Nucleus accumbens (tissue), 56 donors: ENCODE measurements at places on chromosomes 6 and 20.

DNA sequence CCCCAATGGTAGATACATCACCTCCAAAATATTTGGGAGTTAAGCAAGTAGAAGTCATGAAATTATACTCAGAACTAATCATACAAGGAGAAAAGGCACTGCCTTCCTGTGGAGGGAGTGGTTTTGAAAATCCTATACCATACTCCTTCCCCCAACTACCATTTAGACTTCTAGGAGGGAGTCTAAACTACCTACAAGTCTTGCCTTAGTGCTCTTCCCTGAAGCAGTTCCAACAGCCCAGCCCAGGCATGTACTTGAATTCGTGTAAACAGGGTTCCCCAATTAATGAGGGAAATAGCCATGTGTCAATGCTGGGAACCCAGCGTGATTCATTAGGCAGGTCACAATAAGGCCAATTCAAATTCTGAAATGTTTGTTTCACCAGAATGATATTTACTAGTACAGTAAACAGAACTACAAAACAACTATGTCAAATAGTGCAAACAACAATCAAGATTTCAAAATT is 39.1 kb upstream of the SGK1 start:
- DNase-seq = no peak

GRCh38 chr6:85923013-85923430 is 280.3 kb upstream of the SYNCRIP start:
- no peak for DNase-seq

- DNase-seq = no peak
These were observed 495.5 kb upstream of the MAP3K7 start for GRCh38 chr6:91082311-91082832.

DNA sequence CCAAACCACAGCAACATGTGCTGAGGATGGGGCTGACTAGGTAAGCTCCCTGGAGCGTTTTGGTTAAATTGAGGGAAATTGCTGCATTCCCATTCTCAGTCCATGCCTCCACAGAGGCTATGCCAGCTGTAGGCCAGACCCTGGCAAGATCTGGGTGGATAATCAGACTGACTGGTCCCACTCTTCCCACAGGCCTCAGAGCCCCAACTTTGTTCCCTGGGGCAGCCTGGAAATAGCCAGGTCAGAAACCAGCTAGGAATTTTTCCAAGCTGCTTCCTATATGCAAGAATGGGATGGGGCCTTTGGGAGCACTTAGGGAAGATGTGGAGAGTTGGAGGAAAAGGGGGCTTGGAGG is 1.5 kb upstream of the VEGFA start:
- no peak for DNase-seq

DNA sequence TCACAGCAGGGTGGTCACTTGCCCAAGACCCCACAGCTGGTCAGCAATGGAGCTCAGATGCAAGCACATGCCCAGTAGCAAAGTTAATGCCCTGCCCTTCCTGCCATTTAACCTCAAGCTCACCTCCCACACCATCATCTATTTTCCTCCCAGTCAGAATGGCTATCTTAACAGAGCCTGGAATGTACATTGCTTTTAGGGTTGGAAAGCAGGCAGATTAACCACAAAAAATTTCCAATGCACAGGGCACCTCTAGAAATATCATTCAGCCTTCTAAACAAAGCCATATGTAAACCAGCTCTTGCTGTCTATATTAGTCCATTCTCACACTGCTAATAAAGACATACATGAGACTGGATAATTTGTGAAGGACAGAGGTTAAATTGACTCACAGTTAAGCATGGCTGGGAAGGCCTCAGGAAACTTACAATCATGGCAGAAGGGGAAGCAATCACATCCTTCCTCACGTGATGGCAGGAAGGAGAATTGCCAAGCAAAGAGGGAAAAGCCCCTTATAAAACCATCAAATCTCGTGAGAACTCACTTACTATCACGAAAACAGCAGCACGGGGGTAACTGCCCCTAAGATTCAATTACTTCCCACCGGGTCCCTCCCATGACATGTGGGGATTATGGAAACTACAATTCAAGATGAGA is 106.9 kb downstream of the FYN start:
- DNase-seq = no peak

GRCh38 chr20:6580486-6580885 is 187.0 kb upstream of the BMP2 start:
- DNase-seq = no peak

DNA sequence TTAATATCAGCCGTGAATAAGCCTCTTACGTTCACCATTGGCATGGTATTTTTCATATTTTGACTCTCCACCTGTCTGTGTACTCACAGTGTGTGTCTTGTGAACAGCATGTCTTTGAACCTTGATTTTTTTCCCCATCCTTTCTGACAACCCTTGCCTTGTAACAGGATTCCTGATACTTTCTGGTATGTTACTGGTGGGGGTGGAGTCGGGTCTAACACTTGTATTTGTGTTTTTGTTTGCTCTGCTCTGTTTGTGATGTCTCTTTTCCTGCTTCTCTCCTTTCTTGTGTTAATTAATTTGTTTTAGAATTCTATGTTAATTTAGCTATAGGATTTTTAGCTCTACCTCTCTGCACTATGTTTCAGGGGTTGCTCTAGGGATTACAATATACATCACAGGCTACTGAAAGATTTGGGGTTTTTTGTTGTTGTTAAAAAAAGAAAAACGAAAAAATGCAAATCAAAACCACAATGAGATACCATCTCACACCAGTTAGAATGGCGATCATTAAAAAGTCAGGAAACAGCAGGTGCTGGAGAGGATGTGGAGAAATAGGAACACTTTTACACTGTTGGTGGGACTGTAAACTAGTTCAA is 245.1 kb downstream of the CDH4 start:
- DNase-seq = no peak

DNA sequence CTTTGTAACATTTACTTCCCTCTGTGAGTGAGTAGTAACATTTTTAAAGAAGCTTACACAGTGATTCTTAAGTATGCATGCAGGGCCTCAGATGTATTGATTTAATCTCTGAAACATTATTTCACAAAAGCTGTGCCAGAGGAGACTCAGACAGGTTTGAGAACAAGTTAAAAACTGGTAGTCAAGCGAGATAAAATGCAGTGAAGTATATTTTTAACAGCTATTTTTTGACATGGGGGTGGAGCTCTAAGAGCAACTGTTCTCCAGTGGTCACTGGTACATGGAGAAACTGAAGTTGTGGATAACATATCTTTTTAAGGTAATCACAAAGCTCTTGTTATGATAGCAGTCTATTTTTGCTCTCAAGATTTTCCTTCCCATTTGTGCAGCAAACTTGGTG is 20.4 kb downstream of the DSTN start:
- DNase-seq = no peak

DNA sequence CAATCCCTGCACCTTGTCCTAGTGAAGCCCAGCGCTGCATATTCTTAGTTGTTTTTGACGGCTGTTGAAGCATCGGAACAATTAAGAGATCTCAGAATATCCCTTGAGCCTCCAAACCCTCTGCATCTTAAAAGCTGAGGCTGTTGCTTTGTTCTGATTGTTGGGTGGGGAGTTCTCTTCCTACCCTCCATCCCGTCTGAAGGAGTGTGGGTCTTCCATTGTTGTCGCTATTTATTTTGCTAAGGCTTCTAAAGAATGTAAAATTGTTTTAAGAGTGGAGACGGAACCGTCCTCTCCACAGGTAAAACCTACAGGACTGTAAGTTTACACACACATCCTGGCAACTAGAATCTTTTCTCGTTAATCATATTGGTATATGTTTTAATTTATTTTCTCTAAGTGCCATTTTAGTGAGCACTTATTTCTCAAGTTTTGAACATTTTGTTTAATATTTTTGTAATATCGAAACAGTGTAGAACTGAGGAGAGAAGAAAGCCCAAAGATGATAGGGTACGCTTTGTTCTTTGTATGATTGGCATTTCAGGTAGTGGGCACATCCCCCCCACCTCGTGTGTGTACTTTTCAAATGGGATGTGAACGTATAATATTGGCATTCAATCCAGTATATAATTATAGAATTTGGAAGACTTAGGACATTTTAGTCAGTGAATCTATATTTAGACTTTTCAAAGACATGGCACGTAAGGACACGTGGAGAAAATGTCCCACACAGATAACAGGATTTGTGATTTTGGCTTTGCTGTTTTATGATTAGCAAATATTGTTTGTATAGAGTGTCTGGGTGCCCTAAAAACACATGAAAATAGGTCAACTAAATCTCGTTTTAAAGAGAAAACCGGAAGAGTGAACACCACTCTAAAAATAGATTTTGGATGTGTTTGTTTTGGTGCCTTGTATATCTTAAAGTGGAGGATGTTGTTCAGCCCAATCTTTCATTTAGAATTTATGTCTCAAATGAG is 1.3 kb downstream of the RNF146 start:
- DNase-seq = no peak

DNA sequence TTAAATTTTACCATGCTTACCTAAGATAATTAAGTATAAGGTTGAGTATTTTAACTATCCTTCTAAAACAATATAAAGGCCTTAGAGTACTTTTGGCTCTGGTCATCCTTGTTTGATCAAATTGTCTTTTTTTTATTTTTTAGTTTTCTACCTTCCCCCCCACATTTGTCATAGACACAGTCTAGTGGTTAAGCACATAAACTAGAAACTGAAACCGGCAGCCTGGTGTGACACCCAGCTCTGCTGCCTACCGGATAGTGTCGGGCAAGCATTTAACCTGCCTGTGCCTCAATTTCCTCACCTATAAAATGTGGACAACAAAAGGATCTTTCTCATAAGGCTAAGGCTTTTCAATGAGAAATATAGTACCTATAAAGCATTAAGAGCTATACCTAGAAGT is 21.6 kb upstream of the TULP4 start:
- DNase-seq = no peak

DNA sequence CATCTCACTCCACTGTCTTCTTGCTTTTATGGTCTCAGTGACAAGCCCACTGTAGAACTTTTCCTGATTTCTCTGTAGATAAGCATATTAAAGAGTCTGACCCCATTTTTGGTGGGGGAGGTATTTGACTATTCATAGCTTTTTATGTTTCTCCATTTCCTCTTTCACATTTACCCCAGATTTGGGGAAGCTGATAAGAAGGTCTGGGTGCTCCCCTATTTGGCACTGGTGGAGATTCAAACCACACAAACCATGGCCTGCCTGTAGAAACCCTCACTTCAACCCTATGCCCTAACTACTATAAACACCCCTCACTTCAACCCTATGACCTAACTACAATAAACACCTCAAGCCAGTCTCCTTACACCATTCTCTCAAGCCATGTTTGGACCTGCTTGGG is 196.2 kb upstream of the SYNDIG1 start:
- DNase-seq = no peak

DNA sequence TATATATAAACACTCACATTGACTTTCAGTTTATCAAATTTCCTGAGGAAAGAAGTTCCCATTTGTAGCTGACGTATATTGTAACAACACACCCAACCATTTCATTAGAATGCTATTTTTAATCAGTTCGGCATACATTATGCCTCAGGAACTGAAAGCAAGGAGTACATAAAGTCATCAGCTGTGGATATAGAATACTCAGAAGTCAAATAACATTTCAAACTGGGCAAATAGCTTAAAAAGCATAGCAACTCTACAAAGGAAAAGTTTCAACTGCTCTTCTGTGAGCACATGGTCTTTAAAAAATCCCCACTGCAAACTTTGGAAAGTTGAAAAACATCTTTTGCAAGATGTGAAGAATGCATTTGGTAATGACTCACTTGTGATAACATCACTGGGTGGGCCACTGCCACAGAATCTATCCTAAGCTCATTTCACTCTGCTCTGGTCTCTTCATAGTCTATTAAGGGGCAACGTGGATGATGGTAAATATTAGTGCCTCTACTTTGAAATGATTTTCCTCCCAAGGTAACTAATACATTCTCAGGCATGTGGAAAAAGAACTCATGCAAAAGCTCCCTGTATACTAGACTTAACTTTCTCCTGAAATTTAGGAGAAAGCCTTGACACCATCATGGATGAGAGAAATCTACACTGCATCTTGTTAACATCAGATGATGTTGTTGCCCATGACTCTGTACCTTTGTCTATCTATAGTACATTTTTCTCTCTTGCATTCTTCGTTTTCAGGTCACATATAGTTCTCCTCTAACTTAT is 49.2 kb downstream of the FYN start:
- no peak for DNase-seq

DNA sequence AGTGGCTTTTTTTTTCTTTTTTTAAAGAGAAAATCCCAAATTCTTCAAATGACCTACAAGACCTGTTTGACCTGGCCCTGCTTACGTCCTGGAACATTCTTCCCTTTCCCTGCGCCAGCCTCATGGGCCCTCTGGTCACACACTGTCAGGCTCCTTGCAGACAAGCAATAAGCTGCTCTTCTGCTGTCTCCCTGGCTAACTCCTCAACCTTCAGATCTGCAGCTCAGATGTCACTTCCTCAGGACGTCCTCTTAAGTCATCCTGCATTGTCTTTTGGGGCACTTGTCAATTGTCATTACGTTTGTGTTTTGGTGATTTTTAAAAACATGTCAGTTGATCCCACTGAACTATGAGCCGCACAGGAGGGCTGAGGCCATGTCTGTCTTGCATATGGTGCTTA is 28.9 kb upstream of the SLC35D3 start:
- DNase-seq = no peak

GRCh38 chr6:81063891-81064290 is 688.6 kb downstream of the TENT5A start:
- DNase-seq = no peak

GRCh38 chr20:48740292-48740649 is 87.5 kb downstream of the PREX1 start:
- DNase-seq = no peak

DNA sequence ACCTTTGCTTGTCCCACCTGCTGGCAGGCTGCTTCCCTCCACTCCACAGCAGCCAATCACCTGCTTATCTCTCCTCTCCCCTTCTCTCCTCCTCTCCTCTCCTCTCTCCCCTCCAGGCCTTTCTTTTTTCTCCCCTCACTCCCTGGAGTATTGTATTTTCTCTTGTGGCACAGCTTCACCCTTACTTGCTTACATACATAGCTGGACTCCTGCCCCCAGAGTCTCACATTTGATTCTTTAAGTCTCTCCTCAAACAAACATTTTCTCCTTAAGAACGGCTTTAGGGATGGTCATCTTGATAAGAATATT is 3.6 kb upstream of the LY86 start:
- DNase-seq = no peak

GRCh38 chr20:31860390-31861134 is 9.8 kb downstream of the DUSP15 start:
- DNase-seq = no peak

DNA sequence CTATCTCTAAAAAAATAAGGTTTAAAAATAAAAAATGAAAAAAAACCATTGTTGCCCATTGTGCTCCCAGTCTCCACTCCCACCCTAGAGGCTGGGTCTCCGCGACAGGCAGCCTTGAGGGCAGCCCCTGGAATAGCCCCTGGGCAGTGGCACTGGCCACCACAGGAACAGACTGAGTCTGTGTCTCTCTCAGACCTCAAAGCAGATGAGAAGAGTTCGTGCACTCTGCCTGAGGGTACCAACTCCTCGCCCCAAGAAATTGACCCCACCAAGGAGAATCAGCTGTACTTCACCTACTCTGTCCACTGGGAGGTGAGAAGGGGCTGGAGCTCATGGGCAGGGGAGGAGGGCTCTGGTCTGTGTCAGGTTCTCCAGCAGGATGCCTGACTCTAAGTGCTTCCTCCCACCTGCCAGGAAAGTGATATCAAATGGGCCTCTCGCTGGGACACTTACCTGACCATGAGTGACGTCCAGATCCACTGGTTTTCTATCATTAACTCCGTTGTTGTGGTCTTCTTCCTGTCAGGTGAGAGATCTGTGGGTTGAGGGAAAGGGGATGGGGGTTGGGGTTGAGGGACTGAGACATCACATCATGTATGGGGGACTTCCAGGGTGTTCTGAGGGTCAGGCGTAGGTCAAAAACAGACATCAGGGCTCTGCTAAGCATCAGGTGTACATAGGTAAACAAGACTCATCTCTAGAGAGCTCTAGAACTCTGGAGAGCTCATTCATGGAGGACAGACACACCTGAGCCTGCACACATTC is 35.6 kb downstream of the TM9SF4 start:
- DNase-seq = no peak
